Thyroid gland (tissue), 4 donors: ENCODE measurements at places on chromosomes 3 and 15.
A peak's percentile ranks its signal among the peaks of the same experiment; 100 is the strongest.

GRCh38 chr3:196163666-196164493, 47.3 kb downstream of the ZDHHC19 start:
- no peak for DNase-seq

GRCh38 chr3:132346841-132347736, 29.9 kb downstream of the ACP3 start:
- peak; percentile 43 for DNase-seq

DNA sequence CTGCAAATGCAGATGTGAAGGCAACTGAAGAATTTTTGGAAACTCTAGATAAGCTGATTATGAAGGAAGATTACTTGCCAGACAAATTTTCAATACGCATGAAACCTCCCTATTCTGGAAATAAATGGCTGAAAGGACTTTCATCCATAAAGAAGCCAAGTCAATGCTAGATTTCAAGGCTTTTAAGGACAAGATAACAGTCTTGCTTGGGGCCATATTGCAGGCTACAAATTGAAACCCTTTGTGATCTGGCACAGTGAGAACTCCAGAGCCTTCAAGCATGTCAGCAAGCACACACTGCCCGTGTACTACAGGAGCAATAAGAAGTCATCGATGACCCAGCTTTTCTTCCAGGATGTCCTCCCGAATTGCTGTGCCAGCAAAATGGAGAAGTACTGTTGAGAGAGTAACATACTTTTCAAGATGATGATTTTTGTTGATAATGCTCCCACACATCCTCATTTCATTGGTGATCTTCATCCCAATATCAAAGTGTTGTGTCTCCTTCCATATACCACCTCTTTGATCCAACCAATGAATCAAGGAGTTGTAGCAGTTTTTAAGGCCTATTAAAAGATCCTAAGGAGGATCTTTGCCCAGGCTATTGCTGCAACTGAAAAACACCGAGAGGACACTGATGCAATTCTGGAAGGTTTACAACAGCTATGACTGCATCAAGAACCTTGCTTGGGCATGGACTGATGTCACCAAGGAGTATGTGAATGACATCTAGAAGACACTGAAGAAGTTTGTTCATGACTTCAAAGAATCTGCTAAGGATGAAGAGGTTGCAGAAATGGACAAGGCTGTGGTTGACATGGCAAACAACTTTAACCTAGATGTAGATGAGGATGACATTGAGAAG, 20.3 kb downstream of the CALML4 start:
- DNase-seq: no peak

- no peak for DNase-seq
Measured at GRCh38 chr3:13346481-13347389, 73.4 kb downstream of the NUP210 start.

- no peak for DNase-seq
Measured at GRCh38 chr15:96340348-96340597, 9.8 kb downstream of the NR2F2 start.

DNA sequence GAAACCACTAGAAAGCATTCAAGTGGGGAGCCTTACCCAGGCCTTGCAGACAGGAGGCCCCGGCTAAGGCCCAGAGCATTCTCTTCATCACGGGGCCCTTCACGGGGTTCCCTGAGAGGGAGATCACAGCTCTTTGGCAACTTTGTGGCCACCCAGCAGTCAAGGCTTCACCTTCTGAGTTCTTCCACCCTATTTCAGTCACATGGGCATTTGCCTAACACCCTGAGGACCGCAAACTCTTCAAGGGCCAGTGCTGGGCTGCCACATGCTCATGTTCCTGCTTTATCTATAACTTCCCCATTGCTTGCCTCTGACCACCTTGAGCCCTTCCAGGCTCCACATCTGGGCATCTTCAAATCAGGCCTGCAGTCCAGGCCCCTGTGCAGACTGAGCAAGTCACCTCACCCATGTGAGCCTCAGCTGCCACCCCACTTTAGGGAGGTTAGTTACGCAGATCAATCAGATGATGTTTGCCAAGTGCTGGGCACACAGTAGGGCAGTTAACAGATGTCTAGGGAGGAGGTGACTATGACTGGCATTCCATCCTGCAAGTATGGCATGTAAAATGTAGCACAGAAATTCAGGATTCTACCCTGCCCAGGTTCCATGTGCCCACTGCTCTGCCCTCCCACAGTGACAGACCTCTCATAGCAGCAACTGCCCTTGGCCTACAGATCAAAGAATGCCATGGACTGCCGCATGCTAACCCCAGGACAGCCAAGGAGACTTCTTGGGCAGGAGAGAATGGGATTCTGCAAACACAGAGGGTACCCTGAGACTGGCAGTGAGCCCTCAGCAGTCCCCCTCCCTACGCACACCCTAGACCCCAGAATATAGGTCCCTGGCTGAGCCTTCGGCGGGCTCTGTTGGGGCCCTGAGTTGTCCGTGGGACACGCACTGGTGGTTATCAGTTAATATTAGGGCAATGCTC, 37.6 kb upstream of the ZNF710 start:
- no peak for DNase-seq
